ENCODE measurements at places on chromosomes 11 and 22.

DNA sequence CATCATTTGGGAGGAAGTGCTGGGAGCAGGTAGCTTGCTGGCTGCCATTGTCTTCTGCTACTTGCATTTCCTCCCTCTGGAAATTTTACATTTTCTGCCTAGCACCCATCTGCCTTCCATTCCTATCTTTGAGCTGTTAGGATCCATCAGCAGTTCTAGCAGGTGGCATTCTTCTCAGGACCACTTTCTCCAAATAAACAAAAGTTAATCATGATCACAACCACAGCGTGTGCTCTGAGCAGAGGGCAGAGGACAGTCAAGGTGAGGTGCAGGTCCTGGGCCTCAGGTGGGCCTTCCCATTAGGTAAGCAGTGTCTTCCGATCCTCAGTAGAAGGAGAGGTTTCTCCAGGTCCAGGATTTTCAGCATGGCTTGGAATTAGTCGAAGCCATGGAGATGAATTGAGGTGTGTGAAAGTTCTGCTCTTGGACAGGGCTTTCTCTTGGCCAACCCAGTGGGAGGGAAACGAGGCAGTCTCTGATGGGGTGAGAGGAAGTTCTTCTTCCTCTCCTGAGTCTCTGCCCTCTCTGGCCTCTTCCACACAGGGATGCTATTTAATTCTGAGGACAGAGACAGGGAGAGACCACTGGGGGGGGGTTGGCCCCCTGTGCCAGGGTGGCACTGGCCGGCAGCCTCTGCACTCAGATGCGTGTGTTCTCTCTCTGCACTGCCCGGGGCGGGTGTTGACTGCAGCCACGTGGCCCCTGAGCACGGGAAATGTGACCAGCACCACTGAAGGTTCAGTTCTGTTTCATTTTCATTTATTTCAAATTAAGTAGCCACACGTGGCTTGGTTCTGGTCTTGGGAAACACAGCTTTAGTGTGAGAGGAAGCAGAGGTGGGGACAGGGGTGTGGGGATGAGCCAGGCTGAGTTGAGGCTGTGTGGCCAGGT, 170.8 kb downstream of the TBC1D22A start:
- DNase-seq = no peak

DNA sequence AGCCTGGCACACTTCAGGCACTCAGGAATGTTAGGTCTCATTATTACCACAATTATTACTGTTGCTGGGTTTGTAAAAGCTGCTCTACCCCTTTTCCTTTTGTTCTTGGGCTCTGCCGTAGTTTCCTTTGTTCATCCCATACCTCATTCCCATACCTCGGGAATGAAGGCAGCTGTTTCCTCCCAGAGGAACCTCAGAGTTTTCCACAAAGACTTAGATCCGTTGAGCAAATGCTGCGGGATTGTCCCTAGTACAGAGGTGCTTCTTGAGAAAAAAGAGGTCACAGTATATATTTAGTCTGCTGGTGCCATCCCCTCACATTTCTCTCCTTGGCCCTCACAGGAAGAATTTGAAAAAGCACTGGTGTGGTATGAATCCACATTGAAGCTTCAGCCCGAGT, 134.7 kb downstream of the TTC17 start:
- DNase-seq = no peak

- no peak for DNase-seq
Measured at GRCh38 chr11:72758690-72759389, 6.6 kb upstream of the ARAP1 start.

- no peak for DNase-seq
Measured at GRCh38 chr22:28670756-28671155, 8.9 kb downstream of the TTC28 start.

GRCh38 chr11:115317277-115318185, 186.7 kb downstream of the CADM1 start:
- no peak for DNase-seq

- DNase-seq = no peak
Measured at GRCh38 chr11:66064571-66064970, 5.5 kb upstream of the PACS1 start.

GRCh38 chr22:28799606-28800307, 612 bp downstream of the XBP1 start:
- peak; percentile 76 for DNase-seq

DNA sequence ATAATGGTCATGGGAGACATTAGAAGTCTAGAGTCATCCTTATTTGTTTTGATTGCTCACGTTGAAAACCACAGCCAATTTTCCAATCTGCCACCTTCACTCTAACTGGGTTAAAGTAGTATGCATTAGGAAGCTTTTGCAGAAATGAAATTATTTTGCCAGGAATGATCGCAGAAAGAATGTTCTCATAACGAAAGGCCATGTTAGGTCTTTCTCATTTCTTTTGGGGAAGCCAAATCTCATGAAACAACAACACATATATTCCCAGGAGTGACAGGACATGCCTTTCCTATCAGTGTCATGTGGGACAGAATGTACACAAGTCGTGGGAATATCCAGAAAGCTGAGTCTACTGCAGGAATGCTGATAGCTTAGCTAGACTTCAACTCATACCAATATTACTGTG, 386.3 kb downstream of the AASDHPPT start:
- no peak for DNase-seq

DNA sequence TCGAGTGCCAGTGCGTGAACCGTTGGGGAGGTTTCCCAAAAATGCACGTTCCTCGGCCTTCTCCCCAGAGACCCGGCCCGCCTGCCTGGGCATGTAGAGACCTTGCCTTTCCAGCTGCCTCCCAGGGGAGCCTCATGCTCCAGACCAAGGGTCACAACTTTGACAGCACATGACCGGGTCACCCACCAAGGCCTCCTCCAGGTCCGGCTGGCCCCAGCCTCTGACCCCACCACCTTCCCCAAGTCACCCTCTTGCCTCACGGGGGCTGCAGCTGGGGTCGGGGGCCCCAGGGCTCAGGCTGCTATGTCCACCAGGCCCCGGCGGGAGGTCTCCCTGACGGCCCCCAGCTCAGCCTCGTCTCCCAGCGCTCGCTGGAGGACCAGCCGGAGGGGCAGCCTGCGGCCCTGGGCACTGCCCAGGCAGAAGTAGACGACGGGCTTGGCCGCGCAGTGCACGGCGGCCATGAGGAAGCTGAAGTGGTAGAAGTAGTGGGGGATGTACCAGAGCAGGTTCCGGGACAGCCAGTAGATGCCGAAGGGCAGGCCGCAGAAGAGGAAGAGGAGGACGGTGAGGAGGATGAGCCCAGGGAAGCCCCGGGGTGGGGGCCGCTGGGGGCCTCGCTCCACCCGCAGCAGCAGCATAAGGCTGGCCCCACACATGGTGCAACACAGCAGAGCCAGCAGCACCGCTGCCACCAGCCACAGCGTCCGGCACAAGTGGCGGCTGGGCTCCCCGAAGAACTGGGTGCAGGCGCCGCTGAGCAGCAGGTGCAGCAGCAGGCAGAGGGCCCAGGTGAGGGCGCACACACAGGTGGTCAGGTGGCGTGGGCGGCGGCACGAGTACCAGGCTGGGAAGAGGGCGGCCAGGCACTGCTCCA, 4.4 kb downstream of the MRGPRE start:
- DNase-seq = no peak

- no peak for DNase-seq
Measured at GRCh38 chr22:49629586-49630447, 197.9 kb downstream of the BRD1 start.
